Mesothelial cell of epicardium (in vitro differentiated cells): ENCODE measurements at places on chromosomes 3 and 15. TPM values are rescaled to one million over a fixed set of nuclear protein-coding genes. Genes with fewer than 3 reads are reported as not detected.

DNA sequence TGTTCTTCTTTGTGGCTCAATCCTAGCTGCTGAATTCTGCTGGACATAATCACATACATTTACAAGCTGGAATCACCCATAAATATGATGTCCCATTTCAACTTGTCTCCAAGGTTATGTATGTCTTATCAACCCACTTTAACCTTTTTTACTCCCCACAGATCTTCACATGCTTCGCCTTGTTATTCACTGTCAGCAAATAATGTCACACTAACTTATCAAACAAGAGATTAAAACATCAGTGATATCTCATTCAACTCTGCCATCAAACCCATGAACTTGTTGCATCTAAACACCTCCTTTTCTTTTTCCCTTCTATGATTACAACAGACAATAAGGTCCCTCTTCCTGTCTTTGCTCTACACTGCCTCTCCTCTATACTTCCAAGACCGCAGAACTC, 240.7 kb downstream of the TBC1D5 start:
- DNase-seq = no peak

DNA sequence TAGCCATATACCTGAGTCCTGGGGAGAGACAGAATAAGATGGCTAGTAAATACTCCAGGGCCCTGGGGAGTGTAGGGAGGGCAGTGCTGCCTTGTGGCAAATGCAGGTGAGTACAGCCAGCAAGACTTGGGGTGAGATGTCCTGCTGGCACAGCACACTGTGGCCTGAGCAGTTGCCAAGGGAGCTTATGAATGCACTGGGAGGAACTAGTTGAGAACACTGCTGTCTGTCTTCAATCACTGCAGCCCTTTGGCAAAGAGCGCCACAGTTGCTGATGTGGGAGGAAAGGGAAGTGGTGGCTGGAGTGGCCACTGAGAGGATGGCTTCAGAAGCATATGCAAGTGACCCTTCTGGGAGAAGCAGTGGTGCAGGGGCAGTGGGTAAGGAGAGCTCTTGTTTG, 264.6 kb downstream of the RORA start:
- no peak for DNase-seq

DNA sequence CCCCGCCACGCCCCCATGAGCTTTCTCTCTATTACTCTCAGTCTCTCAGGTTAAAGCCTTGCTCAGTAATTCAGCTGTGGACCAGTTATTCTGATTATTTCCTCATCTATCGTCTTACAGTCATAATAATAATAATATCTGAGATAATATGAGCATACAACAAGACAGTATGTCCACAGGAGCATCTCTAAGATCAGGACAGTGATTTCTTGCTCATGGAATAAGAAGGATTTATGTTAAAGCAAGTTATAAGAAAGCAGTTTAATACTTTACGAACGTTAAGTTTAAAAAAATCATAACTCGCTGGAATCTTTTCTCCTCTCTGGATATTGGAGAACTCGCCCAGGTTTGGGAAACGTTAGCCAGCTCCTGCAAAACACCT, 643 bp upstream of the LMCD1 start:
- no peak for DNase-seq

DNA sequence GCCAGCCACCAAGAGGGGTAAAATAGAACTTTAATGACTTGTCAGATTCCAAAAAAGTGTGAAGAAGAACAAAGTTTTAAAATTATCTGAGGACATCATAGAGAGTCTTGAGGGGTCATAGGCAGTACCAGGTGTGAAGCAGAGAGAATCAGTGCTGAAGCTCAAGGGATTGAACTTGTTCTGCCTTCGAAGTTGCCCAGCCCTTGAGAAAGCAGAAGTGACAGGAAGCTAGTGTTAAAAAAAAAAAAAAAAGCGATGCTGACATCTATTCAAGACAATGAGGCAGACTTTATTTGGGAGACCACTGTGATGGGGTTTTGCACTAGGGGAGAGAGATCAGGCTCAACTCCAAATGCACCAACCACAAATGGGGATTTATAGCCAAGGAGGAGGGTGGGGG, 21.8 kb downstream of the FBXO22 start:
- DNase-seq = no peak

DNA sequence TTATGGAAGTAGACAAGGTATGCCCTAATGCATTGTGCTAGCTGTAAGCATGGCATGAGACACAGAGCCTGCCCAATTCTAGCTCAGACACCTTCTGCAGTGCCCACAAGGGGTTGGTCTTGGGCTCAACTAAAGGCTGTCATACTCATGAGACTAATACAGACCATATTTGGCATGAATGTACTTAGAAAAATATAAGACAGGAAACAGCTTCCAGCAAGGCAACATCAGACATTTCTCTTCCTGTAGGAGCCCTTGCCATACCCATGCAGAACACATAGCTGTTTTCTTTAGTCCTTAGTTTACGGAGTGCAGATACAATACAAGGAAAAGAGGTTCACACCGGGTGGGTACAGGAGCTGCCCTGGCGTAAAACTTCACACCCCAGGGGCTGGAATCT, 30.5 kb upstream of the NR1I2 start:
- DNase-seq = no peak

- DNase-seq = no peak
Observed at GRCh38 chr15:53962646-53963561, 15.3 kb upstream of the UNC13C start.

- DNase-seq = no peak
Observed at GRCh38 chr3:179921500-179921899, 115.2 kb downstream of the PEX5L start.

GRCh38 chr15:92326236-92326635, 67.4 kb upstream of the ST8SIA2 start:
- no peak for DNase-seq

DNA sequence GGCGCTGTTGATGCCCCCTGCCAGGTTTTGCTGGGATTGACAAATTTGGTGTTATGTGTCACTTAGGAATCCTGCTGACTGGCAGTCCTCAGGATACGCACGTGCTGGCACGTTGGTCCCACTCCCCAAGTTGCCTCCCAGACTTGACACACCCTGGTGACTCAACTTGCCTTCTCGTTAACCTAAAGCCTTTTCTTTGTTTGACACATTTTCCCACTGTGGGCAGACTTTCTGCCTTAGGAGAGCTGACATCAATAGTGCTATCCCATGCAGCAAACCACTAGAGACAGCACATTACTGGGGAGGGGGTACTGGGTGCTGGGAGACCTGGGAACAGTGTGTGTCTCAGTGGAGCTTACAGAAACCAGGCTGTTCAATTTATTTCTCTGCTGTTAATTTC, 104.3 kb downstream of the OXNAD1 start:
- no peak for DNase-seq

DNA sequence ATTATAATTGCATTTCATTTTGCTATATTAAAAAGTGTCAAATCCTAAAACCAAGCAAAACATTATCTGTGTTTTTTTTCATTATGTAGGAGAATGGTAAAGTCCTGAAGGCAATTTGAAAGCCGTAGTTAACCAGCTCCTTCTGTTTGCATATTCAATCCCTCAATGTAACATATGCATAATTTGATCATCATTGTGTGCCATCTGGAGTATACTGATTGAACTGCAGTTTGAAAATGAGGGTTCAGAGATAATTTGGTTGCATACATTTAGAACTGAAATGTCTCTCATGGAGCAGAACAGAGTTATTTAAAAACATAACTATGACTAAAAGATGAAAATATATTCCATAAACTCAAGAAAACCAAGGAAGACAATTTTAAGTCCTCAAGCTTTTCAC, 518.6 kb downstream of the GBE1 start:
- no peak for DNase-seq

- no peak for DNase-seq
Observed at GRCh38 chr3:33403756-33404155, 36.4 kb downstream of the UBP1 start.

DNA sequence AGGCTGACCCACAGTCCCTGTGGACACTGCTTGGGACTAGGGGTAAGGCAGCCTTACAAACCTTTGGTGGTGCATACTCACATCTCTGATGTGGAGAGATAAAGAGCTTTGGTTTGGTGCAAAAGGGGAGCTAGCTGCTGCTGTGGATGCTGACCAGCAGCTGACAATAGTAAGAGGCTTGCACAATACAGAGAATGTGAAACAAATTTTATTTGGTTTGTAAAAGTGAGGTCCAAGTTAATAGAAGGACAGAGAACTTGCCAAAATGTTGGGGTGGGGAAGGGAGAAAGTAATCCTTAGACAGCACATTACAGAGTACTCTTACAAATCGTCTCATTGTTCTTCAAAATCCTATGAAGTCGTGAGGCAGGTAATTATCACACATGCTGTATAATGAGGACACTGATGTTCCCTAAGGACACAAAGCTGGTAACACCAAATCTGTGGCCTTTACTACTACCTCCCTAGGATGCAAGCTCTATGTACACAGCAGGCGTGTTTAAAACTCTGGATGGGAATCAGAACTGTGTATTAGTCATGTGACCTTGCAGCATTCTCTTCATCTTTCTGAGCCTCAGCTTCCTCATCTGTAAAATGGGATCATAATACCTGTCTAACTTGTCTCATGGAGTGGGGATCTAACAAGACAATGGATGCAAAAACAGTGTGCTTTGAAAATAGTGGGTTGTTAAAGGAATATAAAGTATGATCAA, 21.6 kb downstream of the ARHGAP31 start:
- DNase-seq = no peak

DNA sequence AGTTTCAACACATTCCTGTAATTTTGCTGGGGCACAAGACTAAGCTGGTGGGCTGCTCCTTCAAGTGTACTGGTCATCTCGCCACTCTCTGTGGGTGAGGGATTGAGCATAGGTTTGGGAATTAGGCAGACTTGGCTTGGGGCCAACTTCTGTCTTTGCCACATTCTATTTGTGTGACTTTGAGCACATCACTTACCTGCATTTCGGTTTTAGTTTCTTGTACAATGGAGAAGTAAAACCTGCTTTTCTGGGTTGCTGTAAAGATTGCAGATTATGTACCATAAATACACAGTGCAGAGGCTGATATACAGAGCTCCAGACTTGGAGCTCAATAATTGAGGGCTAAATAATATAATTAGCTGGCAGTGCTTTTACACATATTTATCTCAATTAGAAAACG, 162.1 kb downstream of the C3orf38 start:
- no peak for DNase-seq

DNA sequence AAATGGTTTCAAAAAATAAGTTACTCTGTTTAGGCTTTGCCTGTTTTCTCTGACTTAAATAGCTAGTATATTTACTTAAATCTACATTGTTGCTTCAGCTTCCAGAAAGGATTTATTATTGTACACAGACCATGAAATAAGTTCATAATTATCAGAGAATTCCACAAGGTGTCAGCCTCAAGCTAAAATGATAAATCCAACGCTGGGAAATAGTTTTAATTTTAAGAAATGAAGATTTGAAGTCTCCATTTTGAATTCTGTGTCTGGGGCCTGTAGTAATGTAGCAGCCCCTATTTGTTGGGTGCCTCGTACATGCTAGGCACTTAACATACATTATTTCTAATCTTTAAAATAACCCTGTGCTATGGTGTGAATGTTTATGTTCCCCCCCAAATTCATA, 92.6 kb upstream of the KCNMB2 start:
- no peak for DNase-seq

DNA sequence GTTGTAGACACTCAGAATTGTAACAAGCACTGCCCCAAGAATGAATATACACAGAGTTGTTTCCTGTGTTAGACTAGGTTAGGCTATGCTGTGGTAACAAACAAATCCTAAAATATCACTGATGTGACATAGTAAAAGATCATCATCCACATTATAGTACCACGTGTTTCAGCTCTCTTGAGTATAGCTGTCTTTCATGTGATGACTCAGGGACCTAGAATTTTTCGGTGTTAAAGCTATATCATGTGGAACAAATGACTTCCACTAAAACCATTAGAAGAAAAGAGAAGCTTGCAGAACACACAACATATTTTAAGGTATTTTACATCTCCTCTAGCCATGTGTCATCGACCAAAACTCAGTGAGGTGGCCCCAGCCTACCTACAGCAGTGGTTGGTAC, 307.9 kb upstream of the RBMS3 start:
- DNase-seq = no peak

- DNase-seq = no peak
Observed at GRCh38 chr3:66239513-66240123, 18.8 kb downstream of the SLC25A26 start.

DNA sequence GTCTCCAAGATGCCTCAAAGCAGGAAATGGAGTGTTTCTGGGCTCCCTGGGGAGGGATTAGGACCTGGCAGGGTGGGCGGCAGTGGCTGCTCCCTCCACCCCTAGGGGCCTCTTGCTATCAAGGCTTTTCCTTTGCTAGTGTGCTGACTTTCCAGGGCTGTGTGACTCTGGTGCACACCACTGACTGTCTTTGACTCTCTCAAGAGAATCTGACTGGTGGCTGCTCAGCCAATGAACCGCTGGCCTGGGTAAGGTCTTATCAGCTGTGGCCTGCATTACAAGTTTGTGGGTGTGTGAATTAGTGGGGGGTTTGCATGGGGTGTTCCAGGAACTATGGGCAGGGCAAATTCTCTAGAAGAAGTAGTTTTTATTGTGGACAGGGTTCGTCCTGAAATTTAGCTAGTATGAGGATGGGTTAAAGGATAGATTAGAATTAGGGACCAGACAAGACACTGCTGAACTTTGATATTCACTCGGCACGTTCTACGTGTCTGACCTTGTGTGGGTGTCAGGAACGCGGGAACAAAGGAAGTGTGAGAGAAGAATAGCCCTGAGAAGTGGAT, 29.5 kb downstream of the SIAH2 start:
- DNase-seq = no peak

The GHSR gene
- not detected in 3 replicates for total RNA-seq

The LTK gene
- total RNA-seq = 0.91 to 1.2 TPM (median 1.0 TPM) in 3 replicates

The TP53BP1 gene
- total RNA-seq = 103 to 112 TPM (median 108 TPM) in 3 replicates

The CADPS gene
- 2.7 to 4.2 TPM (median 3.3 TPM) in 3 replicates for total RNA-seq

The PAK6 gene
- total RNA-seq = 10.1 to 11.1 TPM (median 10.2 TPM) in 3 replicates

The EXD1 gene
- not detected in 3 replicates for total RNA-seq

The ZIC1 gene
- total RNA-seq = 0.22 TPM in 1 of 3 replicates, not detected in the others

The C3orf20 gene
- total RNA-seq = 0.09 to 0.13 TPM (median 0.11 TPM) in 3 replicates

The HAPLN3 gene
- 3.5 to 3.9 TPM (median 3.9 TPM) in 3 replicates for total RNA-seq
